ENCODE measurements at places on chromosomes 7 and 10. TPM values are rescaled to one million over a fixed set of nuclear protein-coding genes. Genes with fewer than 3 reads are reported as not detected.

GRCh38 chr7:115124409-115124939, 202.6 kb downstream of the MDFIC start:
- no peak overlapping the region for H3K4me3 ChIP-seq
- no peaks in the 10 kb centered on the region for H3K36me3 ChIP-seq
- H3K27ac ChIP-seq, result no peak overlapping the region
- no peak for DNase-seq

GRCh38 chr7:100155553-100156317, 2.8 kb downstream of the TRAPPC14 start:
- no peak overlapping the region for H3K4me3 ChIP-seq
- H3K27ac ChIP-seq, result no peak overlapping the region
- H3K4me1 ChIP-seq, result peaks cover 28% of the 10 kb centered on the region
- no peak for DNase-seq
- H3K27me3 ChIP-seq, result no peaks in the 10 kb centered on the region
- peaks cover 7% of the 10 kb centered on the region for H3K36me3 ChIP-seq

DNA sequence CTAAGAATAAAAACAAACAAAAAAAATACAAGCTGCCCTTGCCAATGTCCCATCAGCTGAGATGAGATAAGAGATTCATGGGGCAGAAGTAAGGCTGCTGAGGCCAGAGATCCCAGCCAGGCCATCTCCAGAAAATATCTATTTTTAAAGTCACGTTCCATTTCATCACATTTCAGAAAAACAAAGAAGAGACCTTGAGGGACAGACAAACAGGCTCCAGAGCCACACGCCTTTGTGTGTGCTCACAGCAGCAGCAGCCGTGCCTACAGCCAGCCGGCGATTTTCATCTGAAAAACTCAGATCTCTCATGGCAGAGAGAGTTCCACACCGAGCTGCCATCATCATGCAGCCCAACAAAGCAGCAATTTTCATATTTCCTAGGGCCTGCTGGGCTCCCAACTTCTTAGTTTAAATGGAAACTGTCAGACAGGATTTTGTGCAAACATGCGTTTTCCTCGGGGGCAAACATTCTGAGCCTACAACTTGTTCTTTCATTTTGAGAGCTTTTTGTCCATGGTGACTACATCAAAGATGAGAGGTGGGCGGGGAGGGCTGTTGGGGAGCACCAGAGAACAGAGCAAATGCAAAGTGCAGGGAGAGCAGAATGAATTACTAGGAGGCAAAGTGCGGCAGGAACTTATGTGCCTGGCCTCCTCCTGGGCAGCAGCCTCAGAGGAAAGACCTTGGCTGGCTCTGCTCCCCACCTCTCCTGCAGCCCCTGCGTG, 38.8 kb downstream of the DLG5 start:
- H3K27ac ChIP-seq, result peak overlapping the region; percentile 78
- DNase-seq, result no peak
- peaks cover 31% of the 10 kb centered on the region for H3K4me1 ChIP-seq
- peak overlapping the region; percentile 29 for H3K4me3 ChIP-seq

- no peaks in the 10 kb centered on the region for H3K27me3 ChIP-seq
- no peak overlapping the region for H3K4me3 ChIP-seq
- no peak overlapping the region for H3K27ac ChIP-seq
- DNase-seq, result no peak
- no peaks in the 10 kb centered on the region for H3K36me3 ChIP-seq
- H3K4me1 ChIP-seq, result peaks cover 30% of the 10 kb centered on the region
These were observed 47.9 kb upstream of the FOXK1 start for GRCh38 chr7:4634166-4634565.

GRCh38 chr10:101932183-101932582, 88.6 kb upstream of the KCNIP2 start:
- peaks cover 5% of the 10 kb centered on the region for H3K36me3 ChIP-seq
- H3K27ac ChIP-seq, result no peak overlapping the region
- H3K4me3 ChIP-seq, result no peak overlapping the region
- H3K4me1 ChIP-seq, result peaks cover 14% of the 10 kb centered on the region
- no peaks in the 10 kb centered on the region for H3K27me3 ChIP-seq
- DNase-seq, result no peak

DNA sequence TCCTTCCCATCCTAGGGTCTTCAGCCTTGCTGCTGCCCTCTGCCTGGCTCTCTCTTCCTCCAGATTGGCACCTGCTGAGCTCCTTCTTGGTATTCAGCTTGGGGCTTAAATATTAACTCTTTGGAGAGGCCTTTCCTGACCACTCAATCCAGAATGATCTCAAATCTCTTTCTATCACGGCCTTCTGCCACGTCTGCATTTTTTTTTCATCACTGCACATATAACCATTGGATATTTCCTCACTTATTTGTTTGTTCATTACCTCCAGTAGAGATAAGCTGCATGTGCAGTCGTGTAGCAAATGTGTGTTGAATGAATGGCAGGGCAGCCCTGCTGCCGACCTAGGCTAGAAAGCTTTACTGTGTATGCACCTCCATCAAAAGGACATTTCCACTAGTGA, 51.6 kb upstream of the MPP7 start:
- H3K27me3 ChIP-seq, result no peaks in the 10 kb centered on the region
- H3K36me3 ChIP-seq, result no peaks in the 10 kb centered on the region
- DNase-seq, result no peak
- H3K27ac ChIP-seq, result no peak overlapping the region
- no peak overlapping the region for H3K4me3 ChIP-seq

- no peaks in the 10 kb centered on the region for H3K4me1 ChIP-seq
- no peaks in the 10 kb centered on the region for H3K36me3 ChIP-seq
- DNase-seq, result no peak
- no peak overlapping the region for H3K27ac ChIP-seq
- H3K4me3 ChIP-seq, result no peak overlapping the region
These were observed 116.0 kb upstream of the HABP2 start for GRCh38 chr10:113436851-113437250.

GRCh38 chr10:17235136-17235535, 7.1 kb downstream of the VIM start:
- peak overlapping the region; percentile 86 for H3K27ac ChIP-seq
- DNase-seq, result no peak
- peaks cover 75% of the 10 kb centered on the region for H3K4me1 ChIP-seq
- peak overlapping the region; percentile 89 for H3K4me3 ChIP-seq
- H3K27me3 ChIP-seq, result no peaks in the 10 kb centered on the region

DNA sequence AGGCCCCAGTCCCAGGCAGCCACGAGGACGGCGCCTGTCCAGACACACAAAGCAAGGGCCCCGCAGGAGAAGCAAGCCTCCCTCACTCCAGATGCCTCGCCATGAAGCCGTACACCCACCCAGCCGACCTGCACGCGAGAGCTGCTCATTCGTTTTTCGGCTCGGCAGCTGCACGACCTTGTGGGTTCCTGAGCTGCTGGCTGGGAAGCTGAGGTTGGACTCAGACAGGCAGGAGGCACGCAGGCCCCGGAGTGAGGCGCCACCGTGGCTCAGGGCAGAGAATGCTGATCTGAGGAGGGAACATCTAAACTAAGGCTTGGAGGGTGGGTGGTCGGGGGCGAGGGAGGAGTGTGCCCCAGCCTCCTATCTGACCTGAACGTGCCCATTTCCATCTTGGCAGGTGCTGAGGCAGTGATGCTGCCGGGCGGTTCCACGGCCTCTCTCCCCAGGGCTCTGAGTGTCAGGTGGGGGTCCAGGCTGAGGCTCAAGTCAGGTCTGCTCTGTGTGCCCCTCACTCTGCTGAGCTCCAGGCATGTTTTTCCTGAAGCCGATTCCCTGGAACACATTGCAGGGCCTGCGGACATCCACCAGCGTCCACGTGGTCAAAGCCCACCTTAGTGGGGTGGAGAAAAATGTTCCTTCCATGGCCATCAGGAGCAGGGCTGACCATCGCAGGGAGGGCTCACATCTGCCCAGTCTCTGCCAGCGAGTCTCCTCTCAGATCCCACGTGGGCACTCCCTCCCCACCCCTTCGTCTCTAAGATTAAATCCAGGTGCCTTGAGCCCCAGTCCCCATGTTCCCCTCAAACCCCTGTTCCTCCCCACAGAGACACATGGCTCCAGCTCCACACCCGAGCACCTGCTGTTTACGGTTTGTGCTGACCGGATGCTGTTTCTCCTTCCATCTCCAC, 28.1 kb upstream of the FAM20C start:
- no peak overlapping the region for H3K27ac ChIP-seq
- H3K4me3 ChIP-seq, result no peak overlapping the region

DNA sequence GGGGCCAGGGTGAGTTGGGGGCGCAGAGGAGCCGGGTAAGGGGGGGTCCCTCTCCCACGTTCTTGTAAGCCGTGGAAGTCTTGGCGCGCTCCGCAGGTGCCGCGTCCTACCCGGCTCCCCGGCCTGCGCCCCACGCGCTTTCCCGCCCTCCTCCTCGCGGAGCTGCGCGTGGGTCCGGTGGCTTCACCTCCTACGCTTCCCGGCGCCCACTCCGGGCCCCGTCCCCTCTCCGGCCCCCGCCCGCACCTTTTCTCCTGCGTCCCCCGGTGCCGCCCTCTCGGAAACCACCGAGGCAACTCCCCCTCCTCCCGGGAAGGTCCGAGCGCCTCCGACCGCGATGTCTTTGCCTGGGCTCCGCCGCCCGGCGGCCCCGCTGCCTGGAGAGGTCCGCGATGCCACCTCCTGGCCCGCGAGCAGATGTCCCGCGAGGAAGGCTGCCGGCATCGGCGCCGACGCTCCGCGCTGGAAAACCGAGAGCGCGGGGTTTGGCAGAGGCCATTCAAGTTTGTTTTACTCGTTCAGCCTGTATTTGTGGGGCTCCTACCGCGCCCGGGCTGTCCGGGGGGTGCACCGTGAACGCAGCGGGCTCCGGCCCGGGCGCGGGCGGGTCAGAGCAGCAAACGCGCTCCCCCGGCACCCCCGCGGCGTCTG, 2.4 kb upstream of the NKX6-2 start:
- H3K27me3 ChIP-seq, result peaks cover 21% of the 10 kb centered on the region
- no peak for DNase-seq
- H3K27ac ChIP-seq, result no peak overlapping the region
- no peak overlapping the region for H3K4me3 ChIP-seq

DNA sequence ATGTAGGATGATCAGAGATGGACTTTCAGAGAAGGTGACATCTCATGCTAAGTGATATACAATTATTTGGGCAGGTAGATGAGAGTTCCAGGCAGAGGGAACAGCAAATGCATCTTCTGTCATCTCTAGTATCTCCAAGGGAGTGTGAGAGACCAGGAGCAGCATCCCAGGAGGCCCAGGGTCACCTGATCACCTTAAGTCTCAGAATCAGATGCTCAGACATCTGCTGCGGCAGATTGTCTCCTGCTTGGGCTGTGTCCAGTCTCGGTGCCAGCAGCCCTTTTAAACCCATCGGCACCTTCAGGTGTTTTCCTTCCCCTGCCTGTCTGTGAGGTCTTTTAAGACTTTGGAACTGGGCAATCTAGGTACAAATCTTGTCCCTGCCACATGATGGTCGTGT, 690.6 kb downstream of the LRMDA start:
- peaks cover 47% of the 10 kb centered on the region for H3K4me1 ChIP-seq
- peaks cover 2% of the 10 kb centered on the region for H3K36me3 ChIP-seq
- no peak overlapping the region for H3K4me3 ChIP-seq
- no peak for DNase-seq
- H3K27ac ChIP-seq, result no peak overlapping the region
- H3K27me3 ChIP-seq, result no peaks in the 10 kb centered on the region

- H3K4me1 ChIP-seq, result peaks cover 11% of the 10 kb centered on the region
- no peak overlapping the region for H3K4me3 ChIP-seq
- H3K27ac ChIP-seq, result no peak overlapping the region
- H3K36me3 ChIP-seq, result no peaks in the 10 kb centered on the region
- peaks cover 17% of the 10 kb centered on the region for H3K27me3 ChIP-seq
- DNase-seq, result no peak
These were observed 181.7 kb downstream of the LRMDA start for GRCh38 chr10:75612904-75613684.

- no peak overlapping the region for H3K27ac ChIP-seq
- peaks cover 63% of the 10 kb centered on the region for H3K4me1 ChIP-seq
- no peaks in the 10 kb centered on the region for H3K36me3 ChIP-seq
- H3K27me3 ChIP-seq, result no peaks in the 10 kb centered on the region
- H3K4me3 ChIP-seq, result no peak overlapping the region
These were observed 55.3 kb downstream of the TCF7L2 start for GRCh38 chr10:113005380-113005779.

DNA sequence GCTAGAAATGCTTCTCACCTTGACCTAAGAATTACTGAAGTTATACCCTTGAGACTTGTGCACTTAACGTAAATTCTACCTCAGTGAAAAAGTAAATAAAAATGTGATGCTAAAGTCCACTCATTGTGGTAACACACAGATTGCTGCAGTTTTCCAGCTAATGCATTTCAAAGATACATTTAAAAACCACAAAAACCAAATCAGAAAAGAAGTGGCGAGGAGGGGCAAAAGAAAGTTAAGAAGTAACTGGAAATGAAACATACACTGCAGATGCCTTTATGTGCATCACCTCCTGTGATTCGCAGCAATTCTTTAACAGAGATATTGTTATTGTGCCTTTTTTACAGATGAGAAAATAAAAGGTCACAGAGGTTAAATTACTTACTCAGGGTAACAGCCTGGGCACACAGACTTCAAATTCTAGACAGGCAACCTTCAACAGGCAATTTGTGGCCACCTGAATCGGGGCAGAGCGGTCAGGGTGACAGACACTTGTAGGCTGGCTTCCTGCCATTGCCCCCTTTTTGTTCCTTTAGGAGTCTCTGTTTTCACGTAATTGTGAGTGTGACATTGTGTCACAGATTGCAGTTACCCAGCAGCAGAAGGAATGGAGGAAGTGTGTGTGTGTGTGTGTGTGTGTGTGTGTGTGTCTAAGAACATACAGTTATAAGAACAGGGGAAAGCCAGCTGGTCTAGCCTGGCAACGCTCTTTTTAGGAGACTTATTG, 1.9 kb downstream of the WIPF3 start:
- no peaks in the 10 kb centered on the region for H3K36me3 ChIP-seq
- H3K27me3 ChIP-seq, result peaks cover 59% of the 10 kb centered on the region
- H3K4me3 ChIP-seq, result no peak overlapping the region

DNA sequence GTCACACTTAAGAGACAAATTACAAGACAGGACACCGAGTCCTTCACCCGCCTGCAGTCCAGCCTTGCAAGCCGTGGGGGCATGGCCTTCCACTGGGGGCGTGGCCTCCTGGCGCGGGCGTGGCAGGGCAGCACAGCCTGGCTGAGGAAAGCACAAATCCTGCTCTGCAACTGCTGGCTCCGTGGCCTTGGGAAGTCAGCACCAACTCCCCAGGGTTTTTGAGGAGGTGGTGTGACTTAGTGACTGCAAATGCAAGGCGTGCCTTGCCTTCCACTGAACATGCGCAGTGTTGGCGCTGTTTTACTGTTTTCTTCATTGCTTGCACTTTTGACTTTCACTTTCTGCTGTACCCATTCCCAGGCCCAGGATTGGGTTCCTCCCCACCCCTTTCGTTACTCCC, 12.9 kb upstream of the BMS1 start:
- H3K4me3 ChIP-seq, result no peak overlapping the region
- no peak for DNase-seq
- peaks cover 26% of the 10 kb centered on the region for H3K27me3 ChIP-seq
- H3K27ac ChIP-seq, result no peak overlapping the region
- H3K4me1 ChIP-seq, result no peaks in the 10 kb centered on the region

- H3K36me3 ChIP-seq, result peaks cover 21% of the 10 kb centered on the region
- no peak overlapping the region for H3K27ac ChIP-seq
- peaks cover 9% of the 10 kb centered on the region for H3K4me1 ChIP-seq
- no peaks in the 10 kb centered on the region for H3K27me3 ChIP-seq
- no peak overlapping the region for H3K4me3 ChIP-seq
These were observed 16.4 kb downstream of the IQCE start for GRCh38 chr7:2575046-2575732.

CFTR gene
- total RNA-seq, result not detected

SDK1 gene
- 10.9 TPM for total RNA-seq

ERVW-1 gene
- total RNA-seq, result not detected

ANTXRL gene
- total RNA-seq, result not detected

HECW1 gene
- 0.65 TPM for total RNA-seq

VIPR2 gene
- total RNA-seq, result not detected

STAMBPL1 gene
- total RNA-seq, result 2.7 TPM

GTF2IRD2 gene
- total RNA-seq, result 16.2 TPM

ADARB2 gene
- total RNA-seq, result 6.6 TPM

AOAH gene
- not detected for total RNA-seq

NOS3 gene
- not detected for total RNA-seq

POM121L12 gene
- not detected for total RNA-seq

MSS51 gene
- total RNA-seq, result 1.4 TPM
